ENCODE measurements at places on chromosomes 16 and 17.

DNA sequence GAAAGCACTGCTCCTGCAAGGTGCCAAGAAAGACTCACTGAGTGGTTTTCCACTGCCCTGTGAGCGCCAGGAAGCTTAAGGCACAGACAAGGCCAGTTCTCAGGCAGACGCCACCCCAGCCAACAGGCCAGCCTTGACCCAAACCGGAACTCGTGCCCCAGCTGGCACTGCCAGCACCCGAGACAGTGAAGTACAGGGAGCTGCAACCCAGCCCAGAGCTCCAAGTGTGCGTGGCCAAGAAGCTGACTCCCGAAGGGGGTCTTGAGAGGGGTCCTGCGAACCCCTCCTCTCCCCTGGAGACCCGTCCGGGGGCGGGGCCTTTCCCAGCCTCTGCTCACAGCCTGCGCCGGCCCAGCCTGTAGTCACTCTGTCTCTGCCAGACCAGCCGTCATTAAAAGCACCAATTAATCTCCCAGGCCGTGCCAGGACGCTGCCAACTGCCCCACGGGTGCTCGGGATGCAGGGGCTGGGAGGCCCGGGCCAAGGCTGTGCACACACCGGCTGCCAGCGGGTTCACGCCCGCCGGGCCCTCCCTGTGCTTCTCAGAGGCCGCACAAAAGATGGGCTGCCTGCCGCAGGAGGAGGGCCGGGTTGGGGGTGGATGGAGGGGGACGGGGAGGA lies 4.4 kb upstream of the SOX8 start:
- DNase-seq: no peak

DNA sequence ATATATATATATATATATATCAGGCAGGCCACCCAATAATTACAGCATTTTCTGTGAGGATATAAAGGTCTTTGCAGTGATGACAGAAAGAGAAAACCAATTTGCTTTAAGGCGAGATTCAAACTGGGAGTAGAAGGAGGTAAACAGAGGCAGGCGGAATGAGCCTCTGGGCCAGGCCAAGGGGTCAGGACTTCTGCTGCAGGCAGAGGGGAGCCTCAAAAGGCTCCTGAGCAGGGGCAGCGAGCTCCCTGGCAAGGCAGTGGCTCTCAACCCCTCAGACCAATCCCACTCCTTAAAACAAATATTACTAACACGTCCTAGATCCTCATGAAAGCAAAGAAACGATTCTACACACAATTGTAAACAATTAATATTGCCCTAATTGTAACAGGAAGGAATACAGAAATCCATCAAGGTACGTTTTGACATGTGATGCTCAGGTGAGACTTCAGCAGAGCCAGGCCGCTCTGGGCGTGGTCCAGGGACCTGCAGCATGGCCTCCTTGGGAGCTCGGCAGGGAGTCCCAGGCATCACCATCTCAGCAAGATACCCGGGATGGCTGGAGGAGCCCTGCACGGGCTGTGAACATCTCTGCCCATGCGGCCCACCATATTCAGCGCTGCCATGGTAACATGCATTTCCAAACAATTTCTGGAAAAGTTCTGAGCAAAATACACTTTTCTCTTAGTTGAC lies 18.4 kb downstream of the FBXO31 start:
- DNase-seq: no peak

DNA sequence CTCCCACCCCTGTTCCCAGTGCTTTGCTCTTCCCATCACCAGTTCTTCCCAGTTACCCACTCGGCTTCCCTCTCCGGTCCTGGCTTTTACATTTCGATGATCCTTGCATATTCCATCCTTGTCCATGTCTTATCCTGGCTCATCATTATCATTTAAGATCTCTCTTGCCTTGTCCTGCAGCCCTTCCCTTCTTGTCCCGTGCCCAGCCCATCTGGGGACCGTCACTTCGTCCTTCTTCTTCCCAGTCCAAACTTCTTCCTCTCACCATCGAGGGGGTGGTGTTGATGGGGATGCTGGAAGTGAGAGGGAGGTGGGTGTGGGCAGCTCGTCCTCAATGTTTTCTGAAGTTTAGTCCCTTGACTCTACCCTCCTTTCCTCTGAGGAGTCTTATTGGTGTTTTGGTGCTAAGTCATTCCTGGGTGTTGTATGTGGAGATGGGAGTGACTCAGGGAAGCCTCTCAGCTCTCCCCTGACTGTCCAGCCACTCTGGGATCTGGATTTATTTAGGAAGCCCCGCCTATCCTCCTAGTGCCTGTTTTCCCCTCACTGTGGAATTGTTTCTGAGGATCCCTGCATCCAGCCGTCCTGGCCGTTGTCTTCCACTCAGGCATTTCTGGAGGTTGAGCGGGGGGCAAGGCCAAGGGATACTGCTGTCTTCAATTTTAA lies 975 bp downstream of the SNX29 start:
- no peak for DNase-seq

GRCh38 chr17:8044819-8045810 lies 6.3 kb downstream of the ALOX15B start:
- DNase-seq: no peak

DNA sequence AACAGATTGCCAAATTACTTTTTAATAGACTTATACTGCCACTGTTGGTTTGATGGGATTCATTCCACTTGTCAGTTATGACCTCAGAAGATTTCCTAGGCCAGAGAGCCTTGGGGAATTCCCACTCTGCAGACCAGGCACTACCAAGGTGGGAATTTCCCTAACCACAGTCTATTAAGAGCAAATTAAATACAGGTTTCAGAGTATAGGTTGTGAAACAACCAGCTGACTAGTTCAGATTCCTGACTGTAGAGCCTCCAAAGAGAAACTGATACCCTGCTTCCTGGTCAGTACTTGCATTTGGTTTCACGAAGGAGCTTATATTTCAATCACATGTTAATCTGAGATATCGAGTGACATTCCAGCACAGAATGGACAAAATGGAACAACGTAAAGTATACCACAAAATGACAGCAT lies 186.5 kb downstream of the STX8 start:
- DNase-seq: no peak

- no peak for DNase-seq
Observed at GRCh38 chr17:82330322-82331239, 3.0 kb downstream of the SECTM1 start.
